ENCODE measurements at places on chromosomes 3 and 15.

- DNase-seq = no peak
Observed at GRCh38 chr3:183313351-183313750, 60.3 kb downstream of the B3GNT5 start.

- peak; percentile 82 for DNase-seq
Observed at GRCh38 chr3:197027151-197027895, 2.3 kb downstream of the MELTF start.

DNA sequence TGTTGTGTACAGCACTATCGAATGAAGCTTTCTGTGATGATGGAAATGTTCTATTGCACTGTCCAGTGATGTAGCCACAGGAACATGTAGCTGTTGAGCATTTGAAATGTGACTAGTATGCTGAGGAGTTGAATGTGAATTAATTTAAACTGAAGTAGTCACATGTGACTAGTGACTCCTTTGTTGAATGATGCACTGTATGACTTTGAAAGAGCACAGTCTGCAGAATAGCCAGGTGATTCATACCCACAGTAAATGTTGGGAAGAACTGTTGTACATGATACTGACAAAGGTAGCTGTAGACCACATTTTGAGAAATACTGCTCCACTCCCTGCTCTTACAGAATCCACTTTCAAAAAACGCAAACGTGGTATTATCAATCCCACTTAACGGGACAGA is 34.0 kb upstream of the ACTL6A start:
- DNase-seq = no peak

GRCh38 chr3:30297112-30297511 is 309.3 kb upstream of the TGFBR2 start:
- DNase-seq = no peak

- no peak for DNase-seq
Observed at GRCh38 chr3:154901278-154901677, 178.8 kb upstream of the MME start.

DNA sequence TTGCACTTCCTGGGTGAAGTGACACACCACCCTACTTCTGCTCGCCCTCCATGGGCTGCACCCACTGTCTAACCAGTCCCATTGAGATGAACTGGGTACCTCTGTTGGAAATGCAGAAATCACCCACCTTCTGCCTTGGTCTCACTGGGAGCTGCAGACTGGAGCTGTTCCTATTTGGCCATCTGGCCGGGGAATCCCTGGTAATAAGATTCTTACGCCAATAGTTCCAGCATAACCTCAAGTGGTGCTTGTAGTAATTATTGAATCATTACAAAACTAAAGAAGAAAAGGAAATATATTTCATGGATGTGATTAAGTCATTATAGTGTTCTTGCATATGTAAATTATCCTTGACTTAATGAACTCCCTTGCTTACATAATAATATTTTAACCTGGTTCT is 841.9 kb downstream of the CADM2 start:
- no peak for DNase-seq

- DNase-seq = no peak
Observed at GRCh38 chr3:152271501-152272236, 2.9 kb downstream of the MBNL1 start.

DNA sequence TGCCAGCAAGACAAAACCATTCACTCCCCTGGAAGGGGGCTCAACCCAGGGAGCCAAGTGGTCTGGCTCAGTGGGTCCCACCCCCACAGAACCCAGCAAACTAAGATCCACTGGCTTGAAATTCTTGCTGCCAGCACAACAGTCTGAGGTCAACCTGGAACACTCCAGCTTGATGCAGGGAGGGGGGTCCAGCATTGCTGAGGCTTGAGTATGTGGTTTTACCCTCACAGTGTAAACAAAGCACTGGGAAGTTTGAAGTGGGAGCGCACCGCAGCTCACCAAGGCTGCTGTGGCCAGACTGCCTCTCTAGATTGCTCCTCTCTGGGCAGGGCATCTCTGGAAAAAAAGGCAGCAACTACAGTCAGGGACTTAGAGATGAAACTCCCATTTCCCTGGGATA is 81.7 kb downstream of the MSL2 start:
- no peak for DNase-seq

DNA sequence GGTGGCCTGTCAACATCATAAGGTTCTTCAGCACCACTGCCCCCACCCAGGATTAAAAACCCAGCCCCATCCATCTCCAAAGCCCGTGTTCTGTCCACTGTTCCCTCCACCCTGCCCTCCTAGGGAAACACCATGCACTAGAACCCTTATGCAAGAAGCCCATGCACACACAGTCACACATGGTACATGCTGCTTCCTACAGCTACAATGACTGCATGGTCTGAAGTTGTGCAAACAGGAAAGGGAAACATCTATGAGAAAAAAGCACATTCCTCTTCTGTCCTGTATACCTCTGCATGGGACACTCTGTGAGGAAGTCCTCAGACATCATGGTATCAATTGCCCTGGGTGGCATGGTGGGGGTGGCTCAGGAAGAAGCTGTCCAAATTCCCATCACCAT is 108.6 kb upstream of the MRPS22 start:
- DNase-seq = no peak

DNA sequence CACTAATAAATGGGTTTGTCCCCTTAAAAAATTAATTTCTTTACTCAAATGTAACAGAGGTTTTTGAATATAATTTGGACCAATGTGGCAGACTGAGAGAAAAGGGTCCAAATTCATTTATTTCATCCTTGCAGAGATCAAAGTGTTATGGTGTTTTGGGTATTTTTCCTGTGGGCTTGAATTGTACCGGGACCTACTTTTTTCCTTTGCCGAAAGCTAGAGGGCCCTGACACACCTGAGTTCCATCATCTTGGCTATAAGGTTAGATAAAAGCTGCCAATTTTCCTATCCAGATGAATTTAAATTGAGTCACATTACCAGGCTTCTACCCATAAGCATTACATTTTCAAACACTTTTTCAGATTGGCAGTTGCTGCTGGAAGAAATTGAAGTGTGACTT is 908 bp downstream of the CCNB2 start:
- no peak for DNase-seq

GRCh38 chr3:126986001-126986400 is 3.1 kb downstream of the PLXNA1 start:
- DNase-seq = no peak

- DNase-seq = no peak
Observed at GRCh38 chr15:69096196-69096595, 64.2 kb upstream of the GLCE start.

DNA sequence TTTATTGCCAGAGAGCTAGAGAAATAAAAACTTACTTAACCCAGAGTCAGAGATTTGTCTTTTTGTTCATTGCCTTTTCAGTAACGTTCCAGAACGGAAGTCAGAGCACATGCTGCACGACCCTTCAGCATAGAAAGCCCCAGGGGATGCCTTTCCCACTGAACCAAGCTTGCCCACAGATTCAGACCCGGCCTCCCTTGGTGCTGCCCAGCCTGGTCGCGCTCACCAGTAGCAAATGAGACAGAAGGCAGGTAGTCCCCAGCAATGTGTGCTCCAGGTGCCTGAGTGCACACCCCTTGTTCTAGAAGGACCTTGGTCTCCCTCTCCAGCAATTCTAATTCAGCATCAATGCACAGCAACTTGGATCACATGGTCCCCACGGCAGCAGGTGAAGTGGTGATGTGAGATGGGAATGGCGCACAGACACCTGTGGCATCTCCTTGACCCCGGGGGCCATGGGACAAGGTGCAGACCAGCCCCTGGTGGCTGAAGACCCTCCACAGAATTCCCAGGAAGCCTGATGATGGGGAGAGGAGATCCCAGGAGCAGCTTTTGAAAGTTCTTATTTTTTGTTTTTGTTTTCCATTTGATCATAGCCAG is 91.8 kb upstream of the IQSEC1 start:
- no peak for DNase-seq

- DNase-seq = no peak
Observed at GRCh38 chr15:58534556-58534955, 102.8 kb downstream of the LIPC start.

DNA sequence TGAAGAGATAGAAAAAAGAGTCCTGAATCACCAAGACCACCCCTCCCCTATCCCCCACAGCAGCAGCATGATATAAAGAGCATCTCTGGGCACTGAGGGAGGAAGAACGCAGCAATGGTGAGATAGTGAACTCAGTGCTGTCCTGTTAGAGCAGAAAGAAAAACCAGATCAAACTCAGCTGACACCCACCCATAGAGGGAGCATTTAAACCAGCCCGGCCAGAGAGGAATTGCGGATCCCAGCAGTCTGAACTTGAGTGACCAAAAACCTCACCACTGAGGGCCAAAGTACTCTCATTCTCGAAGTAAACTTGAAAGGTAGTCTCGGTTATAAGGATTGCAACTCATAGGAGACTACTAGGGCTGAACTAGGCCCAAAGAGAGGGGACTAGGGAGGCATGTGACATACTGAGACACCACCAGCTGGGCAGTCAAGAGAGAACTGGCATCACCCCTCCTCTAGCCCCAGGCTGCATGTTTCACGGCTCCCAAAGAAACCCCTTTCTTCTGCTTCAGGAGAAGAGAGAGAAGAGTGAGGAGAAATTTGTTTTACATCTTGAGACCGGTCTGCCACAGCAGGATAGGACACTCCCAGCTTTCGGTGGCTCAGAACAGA is 39.2 kb upstream of the TGFBR2 start:
- no peak for DNase-seq

DNA sequence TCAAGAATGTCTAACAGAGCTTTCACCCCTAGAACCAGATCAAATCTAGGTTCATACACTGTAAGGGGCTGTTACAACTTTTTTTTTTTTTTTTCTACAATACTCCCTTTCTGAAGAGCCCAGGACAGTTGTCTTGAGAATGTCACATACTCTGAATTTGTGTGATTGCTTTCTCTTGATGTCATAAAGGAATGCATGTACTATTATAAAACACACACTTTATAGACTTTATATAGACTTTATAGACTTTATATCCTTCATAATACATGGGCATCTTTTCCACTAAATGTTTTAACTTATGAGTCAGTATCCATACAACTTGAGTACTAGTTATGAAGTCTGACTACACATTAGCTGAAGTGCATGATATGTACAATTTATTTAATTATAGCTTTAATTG is 26.3 kb downstream of the RFX7 start:
- no peak for DNase-seq

GRCh38 chr15:62248277-62248984 is 83.3 kb upstream of the C2CD4B start:
- no peak for DNase-seq

DNA sequence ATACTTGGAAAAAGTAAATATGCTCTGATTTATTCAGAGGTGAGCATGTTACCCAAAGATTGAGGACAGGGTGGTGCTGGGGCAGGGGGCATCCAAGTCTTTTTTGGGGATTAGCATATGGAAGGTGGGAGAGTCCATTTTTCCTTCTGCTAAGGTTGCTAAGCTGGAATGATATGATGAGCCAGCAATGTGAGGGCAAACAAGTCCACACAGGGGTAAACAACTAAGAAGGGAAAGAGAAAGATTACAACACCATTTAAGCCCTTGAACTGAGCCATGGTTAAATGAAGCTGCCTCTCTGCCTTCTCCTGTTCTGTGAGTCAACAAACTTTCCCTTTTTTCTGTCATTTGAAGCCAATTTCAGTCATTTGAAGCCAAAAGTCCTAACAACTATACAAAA is 89.0 kb downstream of the RPL22L1 start:
- no peak for DNase-seq

GRCh38 chr3:23113455-23114171 is 89.5 kb upstream of the UBE2E2 start:
- no peak for DNase-seq

- DNase-seq = no peak
Observed at GRCh38 chr3:34229876-34230275, 431.4 kb downstream of the PDCD6IP start.

GRCh38 chr3:133264920-133265319 is 134.9 kb upstream of the BFSP2 start:
- no peak for DNase-seq

Measured in lower leg skin (tissue), 4 donors.